ENCODE measurements at places on chromosomes 13 and 19. TPM values are rescaled to one million over a fixed set of nuclear protein-coding genes. Genes with fewer than 3 reads are reported as not detected.

The C5AR2 gene
- 1.1 TPM for polyA plus RNA-seq

The SOX1 gene
- polyA plus RNA-seq, result not detected

The MOB3A gene
- 16.0 TPM for polyA plus RNA-seq

The ZNF497 gene
- polyA plus RNA-seq, result 2.0 TPM

The TMPRSS9 gene
- 0.81 TPM for polyA plus RNA-seq

DNA sequence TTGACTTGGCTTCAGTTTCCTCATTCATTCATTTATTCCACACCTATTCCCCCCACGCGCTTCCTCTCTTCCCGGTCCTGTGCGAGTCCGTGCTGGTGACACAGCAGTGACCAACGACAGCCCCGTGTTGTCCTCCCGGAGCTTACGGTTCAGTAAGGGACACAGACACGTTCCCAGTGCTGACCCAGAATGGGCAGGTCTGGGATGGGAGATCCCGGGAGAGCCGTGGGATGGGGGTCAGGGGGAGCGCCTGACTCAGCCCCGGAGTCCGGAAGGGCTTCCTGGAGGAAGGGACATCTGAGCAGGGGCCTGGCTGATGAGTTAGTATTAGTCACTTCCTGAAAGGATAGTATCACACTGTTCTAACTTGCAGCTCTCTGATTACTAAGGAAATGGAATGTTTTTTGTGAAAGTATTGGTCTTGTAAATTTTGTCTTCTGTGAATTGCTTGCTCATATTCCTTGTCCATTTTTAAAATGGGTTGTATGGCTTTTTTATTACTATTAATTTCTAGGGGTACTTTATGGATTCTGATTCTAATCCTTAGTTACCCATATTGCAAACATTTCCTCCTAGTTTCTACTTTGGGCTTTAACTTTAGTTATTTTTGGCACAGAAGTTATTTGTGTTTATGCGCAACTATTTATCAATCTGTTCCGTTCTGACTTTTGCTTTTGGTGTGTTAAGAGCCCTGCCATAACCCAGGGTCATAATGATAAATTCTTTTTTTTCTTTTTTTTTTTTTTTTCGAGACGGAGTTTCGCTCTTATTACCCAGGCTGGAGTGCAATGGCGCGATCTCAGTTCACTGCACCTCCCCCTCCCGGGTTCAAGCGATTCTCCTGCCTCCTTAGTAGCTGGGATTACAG is 708 bp upstream of the ERCC1 start:
- no peaks in the 10 kb centered on the region for H3K36me3 ChIP-seq
- H3K27me3 ChIP-seq, result no peaks in the 10 kb centered on the region
- no peak overlapping the region for H3K4me3 ChIP-seq
- peak overlapping the region; percentile 57 for H3K27ac ChIP-seq
- H3K4me1 ChIP-seq, result peaks cover 30% of the 10 kb centered on the region
- peak; percentile 78 for DNase-seq

DNA sequence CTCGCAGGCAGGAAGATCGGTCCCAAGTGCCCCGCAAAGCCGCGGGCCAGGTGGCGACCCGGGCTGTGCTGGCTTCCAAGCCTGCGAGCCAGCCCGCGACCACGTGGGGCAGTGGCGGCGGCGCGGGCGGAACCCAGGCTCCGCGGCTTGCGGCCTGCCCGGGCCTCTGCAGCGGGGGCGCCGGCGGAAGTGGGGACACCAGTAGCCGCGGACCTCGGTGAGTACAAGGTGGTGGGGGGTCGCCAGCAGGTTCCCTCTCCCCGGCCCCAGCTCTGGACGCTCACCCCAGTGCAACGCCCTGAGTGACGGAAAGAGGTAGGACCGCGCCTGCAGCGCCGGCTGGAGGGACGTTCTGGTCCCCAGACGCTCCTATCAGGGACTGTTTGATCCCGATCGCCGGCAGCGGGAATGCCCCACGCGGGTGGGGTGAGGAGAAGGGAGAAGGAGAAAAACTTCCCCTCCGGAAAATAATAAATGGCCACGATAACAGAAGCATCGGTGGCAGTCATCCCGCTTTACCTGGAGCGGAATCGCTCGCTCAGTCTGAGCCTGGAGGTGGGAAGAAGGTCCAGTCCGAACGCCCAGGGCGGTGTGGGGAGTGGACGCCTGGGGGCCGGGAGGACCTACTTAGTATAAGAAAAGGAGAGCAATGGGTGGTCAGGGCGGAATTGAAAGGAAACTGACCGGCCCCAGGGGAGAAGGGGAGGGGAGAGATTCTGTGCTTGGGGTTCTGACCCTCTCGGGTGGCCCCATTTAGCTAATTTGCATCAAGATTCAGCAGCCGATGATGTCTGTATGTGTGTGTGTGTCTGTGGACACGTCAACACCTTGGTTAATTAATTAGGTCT is at the start of gene GEMIN7:
TSS of gene GEMIN7 (plus strand) at position 198 of the 848 bp plus-strand sequence. CDS start 10,855 bp downstream, outside the sequence.
- DNase-seq, result peak; percentile 65
- H3K27ac ChIP-seq, result peak within 1 kb of the TSS; percentile 57
- peaks cover 9% of the 10 kb centered on the region for H3K36me3 ChIP-seq
- H3K4me1 ChIP-seq, result peaks cover 30% of the 10 kb centered on the region
- no peaks in the 10 kb centered on the region for H3K27me3 ChIP-seq
- peak within 1 kb of the TSS; percentile 75 for H3K4me3 ChIP-seq

- peak; percentile 80 for DNase-seq
- H3K27ac ChIP-seq, result peak within 1 kb of the TSS; percentile 73
- peaks cover 14% of the 10 kb centered on the region for H3K4me1 ChIP-seq
- H3K27me3 ChIP-seq, result no peaks in the 10 kb centered on the region
- H3K36me3 ChIP-seq, result peaks cover 24% of the 10 kb centered on the region
Observed at GRCh38 chr19:58228585-58229254, at the start of gene ZNF544. TSS of gene ZNF544 (plus strand) at chr19:58228914. CDS start at chr19:58244024, 15,110 bp downstream.

- no peaks in the 10 kb centered on the region for H3K36me3 ChIP-seq
- H3K4me1 ChIP-seq, result peaks cover 4% of the 10 kb centered on the region
- no peaks in the 10 kb centered on the region for H3K27me3 ChIP-seq
- H3K27ac ChIP-seq, result no peak overlapping the region
- no peak overlapping the region for H3K4me3 ChIP-seq
- no peak for DNase-seq
Observed at GRCh38 chr19:56690670-56691069, 19.1 kb upstream of the ZNF835 start.

GRCh38 chr19:45496349-45496953 is 396 bp downstream of the RTN2 start:
- H3K27me3 ChIP-seq, result no peaks in the 10 kb centered on the region
- H3K4me3 ChIP-seq, result no peak overlapping the region
- H3K27ac ChIP-seq, result no peak overlapping the region
- no peaks in the 10 kb centered on the region for H3K36me3 ChIP-seq
- DNase-seq, result peak; percentile 50
- peaks cover 20% of the 10 kb centered on the region for H3K4me1 ChIP-seq

GRCh38 chr13:30708541-30708940 is 26.8 kb upstream of the ALOX5AP start:
- no peak for DNase-seq
- no peaks in the 10 kb centered on the region for H3K27me3 ChIP-seq
- no peaks in the 10 kb centered on the region for H3K36me3 ChIP-seq
- no peak overlapping the region for H3K4me3 ChIP-seq

DNA sequence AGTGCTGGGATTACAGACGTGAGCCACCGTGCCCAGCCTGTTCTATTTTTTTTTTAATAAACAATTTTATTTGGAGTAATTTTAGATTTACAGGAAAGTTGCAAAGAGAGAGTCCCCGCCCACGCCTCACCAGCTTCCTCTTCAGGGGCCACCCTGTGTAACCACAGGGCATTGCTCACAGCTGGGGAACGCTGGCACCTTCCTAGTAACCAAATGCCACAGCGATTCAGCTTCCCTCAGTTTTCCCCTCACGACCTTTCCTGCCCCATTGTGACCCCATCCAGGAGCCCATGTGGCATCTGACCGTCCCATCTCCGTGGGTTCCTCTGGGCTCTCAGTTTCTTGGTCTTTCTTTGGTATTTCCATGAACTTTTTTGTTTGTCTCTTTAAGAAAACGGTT is 83.9 kb downstream of the GNG7 start:
- no peaks in the 10 kb centered on the region for H3K36me3 ChIP-seq
- no peak overlapping the region for H3K4me3 ChIP-seq
- peak; percentile 67 for DNase-seq
- H3K4me1 ChIP-seq, result peaks cover 15% of the 10 kb centered on the region
- H3K27me3 ChIP-seq, result no peaks in the 10 kb centered on the region
